Transverse colon (tissue), 4 donors: ENCODE measurements at places on chromosomes 12 and 14.

- DNase-seq, result no peak
These were observed 46.9 kb downstream of the KLHL28 start for GRCh38 chr14:44914849-44915248.

- no peak for DNase-seq
These were observed 114.8 kb downstream of the SNAPC1 start for GRCh38 chr14:61877035-61877390.

DNA sequence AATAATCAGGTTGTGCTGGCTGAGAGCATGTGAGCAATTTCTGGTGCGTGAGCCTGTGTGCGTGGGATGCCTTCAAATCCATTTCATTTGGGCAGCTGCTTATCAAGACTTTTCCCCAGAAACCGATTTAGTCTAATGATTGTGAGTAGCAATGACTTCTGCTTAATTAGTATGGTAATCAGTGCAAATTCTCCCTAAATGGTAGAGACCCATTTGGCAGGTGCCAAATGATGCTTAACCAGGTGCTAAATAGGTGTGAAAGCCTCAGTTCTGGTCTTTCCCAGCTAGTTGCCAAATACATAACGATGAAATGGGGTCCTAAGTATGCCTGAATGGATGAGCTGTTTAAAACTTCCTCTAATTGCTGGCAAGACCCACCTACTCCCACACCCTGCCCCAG, 248.4 kb upstream of the CCDC196 start:
- DNase-seq, result no peak

GRCh38 chr12:113846883-113847755, 119.0 kb downstream of the RBM19 start:
- DNase-seq, result no peak

GRCh38 chr14:81062816-81063215, 107.4 kb downstream of the TSHR start:
- DNase-seq, result no peak
